ENCODE measurements at places on chromosomes 3 and 15.

- no peak for DNase-seq
Measured at GRCh38 chr3:30984855-30985749, 90.6 kb upstream of the GADL1 start.

DNA sequence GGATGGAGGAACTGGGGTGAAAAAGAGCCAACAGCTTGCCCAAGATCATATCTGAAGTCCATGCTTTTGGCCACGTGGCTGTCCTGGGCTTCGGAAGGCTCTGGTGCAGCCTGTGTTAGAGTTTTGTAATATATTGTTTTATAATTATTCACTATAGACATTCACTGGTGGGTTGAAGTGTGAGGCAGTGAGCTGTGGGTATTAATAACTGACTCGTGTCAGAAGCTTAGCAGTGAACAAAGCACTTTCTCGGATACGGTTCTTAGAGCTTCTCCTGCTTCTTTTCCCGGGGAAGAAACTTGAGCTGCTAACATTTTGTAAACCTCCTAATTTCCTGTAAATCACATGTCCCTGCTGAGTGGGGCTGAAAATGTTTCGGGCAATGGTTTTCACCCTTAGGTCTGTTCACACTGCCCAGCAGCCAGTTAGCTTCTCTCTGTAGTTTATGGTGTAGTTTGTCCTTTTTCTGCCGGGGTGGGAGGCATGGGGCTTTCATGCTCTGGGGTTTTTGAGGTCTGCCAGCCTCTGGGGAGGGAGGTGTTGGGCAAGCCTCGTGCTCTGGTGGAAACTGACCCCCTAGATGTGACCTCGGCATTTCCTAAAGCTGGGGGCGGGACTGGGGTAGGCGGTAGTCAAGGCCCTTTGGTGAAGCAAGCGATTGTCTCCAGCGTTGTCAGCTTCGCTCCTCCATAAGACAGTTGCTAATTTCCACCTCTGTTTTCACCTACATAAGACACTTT, 1.7 kb downstream of the MRAS start:
- no peak for DNase-seq

DNA sequence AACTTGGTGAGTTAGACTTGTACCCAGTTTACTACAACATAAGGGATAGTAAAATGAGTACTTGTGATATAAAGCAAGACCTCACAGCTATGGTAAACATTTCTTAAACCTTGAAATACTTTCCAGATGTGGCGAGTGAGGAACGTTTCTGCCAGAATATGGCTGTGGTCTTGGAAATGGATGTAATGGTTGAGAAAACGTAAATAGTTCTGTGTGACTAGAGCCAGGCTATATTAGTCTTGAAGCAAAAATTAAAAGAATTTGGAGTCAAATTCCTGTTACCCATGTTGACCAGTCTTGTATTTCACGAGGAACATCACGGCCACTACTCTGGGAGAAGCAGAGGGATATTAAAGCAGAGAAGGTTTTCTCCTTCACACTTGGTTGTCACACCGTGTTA, 15.3 kb downstream of the OR4F15 start:
- DNase-seq, result no peak

DNA sequence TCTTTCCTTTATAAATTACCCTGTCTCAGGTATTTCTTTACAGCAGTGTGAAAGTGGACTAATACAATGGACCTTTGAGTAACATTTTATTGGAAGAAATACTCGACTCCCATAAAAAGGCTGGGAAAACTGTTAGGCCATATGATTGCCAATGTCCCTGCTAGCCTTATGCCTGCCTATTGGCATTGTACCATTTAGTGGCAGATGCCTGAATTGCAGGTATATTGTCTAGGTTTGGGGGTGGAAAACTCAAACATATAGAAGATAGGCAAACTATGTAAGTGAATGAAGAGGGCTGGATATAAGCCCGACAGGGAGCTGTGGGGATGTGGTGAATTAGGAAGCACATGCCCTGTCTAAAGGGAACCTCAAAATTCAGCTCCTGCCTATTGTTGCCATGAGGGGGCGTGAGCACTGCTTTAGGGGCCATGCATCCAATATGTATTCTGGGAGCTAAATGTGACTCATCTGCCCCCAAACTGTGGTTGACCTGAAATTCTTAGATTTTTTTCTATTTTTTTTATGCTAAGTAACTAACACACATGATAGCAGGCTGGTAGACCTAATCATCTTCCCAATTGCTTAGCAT, 65.2 kb upstream of the TRA2B start:
- DNase-seq, result no peak

- no peak for DNase-seq
Measured at GRCh38 chr3:7381741-7382140, 520.8 kb downstream of the GRM7 start.

DNA sequence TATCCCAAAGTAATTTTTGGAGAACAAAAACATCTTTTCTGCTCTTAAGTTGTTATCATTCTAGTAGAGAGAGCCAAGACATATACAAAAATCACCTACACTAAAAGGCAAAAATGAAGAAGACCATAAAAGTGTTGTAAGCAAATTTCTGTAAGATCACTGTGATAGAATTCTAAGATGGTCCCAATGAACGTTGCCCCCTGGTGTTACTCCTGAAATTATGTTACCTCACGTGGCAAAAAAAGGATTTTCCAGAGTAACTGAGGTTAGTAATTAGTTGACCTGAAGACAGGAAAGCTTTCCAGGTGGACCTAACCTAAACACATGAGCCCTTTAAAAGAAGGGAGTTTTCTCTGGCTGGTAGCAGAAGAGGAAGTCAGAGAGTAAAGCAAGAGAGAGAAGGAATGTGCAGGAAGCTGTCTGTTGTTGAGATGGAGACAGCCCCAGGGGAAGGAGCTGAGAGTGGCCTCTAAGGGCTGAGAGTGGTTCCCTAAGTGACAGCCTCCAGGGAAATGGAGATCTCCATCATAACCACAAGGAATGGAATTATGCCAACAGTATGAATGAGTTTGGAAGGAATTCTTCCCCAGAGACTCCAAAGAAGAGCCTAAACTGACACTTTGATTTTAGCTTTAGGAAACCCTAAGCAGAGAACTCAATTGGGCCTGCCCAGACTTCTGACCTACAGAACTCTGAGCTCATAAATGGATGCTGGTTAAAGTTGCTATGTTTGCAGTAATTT, 205.9 kb downstream of the CD47 start:
- DNase-seq, result no peak

DNA sequence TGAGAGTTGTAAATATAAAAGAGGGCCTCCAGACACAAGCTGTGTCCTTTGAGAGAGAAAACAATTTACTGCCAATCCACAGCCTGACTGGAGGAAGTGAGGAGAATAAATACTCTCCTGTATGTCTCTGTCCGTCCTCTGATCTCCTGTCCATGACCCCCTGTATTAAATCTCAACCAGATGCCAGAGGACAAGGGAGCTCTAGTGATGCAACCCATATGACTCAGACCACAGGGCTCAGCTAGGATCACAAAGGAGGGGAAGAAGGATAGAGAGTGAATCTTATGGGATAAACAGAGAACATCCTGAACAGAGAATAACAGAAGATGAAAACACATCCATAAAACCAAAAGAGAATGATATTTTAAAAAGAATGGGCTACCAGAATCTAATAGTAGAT, 482.6 kb downstream of the PLOD2 start:
- DNase-seq, result no peak

DNA sequence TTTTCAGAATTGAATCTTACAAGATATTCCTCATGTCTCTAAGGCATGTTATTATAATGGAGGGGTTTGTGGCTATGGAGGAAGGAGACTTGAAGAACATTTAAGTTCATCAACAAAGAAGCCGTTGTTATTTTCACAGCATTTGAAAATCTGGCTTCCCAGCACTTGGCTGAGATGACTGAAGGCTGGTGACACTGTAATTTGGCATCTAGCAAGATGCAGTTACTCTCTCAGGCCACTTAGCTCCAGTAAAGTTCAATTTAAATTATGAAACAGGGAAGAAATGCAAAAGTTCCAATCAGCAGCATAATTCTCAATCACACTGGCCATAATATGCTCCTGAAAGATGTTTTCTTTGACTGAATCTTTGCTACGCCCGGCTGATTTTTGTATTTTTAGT, 139.4 kb upstream of the NUDT16 start:
- DNase-seq, result no peak

DNA sequence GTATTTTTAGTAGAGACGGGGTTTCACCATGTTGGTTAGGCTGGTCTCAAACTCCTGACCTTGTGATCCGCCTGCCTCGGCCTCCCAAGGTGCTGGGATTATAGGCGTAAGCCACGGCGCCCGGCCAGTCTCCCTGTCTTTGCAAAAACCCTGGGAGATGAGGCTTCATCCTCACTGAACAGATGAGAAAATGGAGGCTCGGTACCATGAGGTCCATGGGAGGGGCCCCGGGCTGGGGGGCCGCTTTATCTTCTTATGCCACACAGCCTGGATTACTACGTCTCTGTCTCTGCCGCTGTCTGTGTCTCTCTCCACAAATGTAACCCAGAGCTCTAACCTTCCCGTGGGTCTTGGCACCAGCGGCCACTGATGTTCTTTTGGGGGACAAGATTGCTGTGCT, 39.1 kb downstream of the ABTB1 start:
- DNase-seq, result no peak

- no peak for DNase-seq
Measured at GRCh38 chr15:99953886-99954285, 220.6 kb upstream of the LYSMD4 start.

DNA sequence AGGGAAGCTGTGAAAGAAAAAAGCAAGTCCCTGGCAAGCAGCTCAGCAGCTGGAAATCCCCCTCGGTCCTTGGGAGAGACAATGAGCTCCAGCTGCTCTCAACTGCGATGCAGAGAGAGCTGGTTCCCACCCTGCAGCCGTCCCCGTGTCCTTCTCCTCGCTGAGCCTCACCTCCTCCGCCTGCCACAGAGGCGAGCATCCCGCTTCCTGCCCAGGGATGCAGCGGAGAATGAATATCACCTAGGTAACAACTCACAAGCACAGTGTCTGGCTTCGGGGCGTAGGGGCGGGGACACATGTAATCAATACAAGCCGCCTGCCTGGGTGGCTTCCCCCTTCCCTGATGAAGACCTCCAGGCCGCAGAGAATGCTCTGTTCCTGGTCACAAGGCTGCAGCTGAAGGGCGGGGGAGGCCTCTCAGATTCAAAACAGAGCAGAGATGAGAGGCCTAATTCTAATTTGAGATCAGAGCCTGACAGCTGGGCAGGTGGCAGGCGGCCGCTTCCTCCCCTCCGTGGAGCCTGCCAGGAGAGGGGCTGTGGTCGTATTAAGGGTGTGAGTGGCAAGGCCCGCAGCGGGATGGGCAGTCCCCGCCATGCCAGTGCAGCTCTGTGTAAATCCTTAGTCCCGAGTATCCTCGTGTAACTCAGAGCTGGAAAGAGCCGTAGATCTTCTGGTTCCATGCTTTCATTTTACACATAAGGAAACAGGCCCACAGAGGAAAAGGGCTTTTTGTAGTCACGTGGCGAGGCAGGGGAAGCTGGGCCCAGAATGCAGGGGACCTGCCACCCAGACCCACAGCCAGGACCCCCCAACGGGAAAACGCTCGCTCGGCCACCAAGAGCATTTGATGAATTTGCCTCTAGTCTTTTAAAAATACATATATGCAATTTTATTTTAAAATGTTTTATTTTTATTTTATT, 24.3 kb downstream of the ZDHHC19 start:
- DNase-seq, result no peak

DNA sequence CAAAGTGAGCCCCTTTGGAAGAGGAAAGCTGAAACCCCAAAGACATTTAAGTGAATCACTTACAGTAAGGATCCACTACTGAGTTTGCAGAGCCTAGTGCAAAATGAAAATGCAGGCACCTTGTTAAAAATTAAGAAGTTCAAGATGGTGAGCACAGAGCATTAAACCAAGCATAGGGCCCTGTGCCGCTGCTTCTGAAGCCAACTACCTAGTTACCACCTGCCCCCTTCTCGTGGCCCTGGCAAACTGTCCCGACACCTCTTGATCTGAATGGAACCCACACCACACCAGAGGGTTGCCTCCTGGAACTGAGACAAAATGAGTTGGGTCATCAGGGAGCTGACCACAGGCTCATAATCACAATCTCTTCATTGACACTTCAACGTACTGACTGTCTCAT, 25.6 kb downstream of the LRRC2 start:
- no peak for DNase-seq

- DNase-seq, result no peak
Measured at GRCh38 chr3:128294999-128295468, 141.8 kb downstream of the EEFSEC start.

- DNase-seq, result no peak
Measured at GRCh38 chr15:41927536-41927935, 33.7 kb upstream of the SPTBN5 start.

DNA sequence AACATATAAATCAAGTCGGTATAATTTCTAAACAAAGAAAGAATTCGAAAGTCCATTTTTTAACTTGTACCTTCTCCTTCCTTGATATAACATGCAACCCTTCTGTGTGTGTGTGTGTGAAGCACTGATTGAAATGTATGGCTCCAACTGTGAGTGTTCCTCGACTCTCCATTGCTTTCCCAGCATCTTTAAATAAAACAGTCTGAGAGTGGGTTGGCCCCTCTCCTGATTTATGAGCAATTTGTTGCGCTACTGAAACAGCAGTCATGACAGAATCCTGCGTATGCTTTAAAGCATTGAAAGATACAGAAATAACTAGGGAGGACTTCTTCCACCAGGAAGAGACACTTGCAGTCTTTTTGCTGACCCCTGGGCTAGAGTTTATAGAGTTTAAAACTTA, 340.0 kb upstream of the SATB1 start:
- DNase-seq, result no peak

DNA sequence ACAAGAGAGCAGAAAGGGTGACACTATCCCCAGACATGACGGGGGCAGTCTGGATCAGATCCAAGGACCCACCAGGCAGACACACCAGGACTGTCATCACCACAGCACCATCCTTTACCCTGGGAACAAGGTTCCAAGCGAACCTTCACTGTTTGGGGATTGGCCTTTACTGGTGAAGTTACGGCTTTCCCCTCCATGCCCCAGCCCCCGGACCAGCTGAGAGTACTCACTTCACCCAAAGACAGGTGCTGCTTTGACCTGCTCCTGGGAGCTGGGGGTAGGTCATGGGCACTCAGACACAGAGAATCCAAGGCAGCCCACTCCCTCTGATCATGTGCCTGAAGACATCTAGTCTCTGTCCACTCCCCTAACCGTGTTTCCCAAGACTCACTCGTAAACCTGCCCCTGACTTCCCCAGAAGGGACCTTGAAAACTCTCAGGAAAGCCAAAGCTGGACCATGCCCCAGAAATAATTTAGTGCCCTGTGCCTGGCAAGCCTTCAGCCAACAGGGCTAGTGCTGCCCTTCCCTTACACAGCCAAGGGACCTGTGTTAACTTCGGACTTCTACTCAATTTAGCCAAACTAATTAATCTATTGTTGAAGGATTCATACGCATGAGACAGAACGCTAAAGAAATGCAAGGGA, 2.8 kb downstream of the RRP9 start:
- no peak for DNase-seq

DNA sequence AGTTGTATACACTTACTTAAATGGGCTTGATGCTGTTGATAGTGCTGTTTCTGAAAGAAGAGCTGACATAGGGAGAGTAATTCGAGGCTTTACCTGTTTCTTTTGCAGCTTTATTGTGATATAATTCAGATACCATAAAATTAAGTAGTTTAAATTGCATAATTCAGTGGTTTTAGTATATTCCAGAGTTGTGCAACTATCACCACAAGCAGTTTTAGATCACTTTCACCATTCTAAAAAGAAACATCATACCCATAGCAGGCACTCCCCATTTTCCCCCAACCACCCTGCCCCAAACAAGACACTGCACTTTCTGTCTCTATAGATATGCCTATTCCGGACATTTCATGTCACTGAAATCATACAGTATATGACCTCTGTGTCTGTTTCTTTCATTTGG, 98.5 kb downstream of the MTHFS start:
- no peak for DNase-seq

Data from activated naive CD4-positive, alpha-beta T cell (primary cell).